ENCODE measurements at places on chromosomes 4 and X.

DNA sequence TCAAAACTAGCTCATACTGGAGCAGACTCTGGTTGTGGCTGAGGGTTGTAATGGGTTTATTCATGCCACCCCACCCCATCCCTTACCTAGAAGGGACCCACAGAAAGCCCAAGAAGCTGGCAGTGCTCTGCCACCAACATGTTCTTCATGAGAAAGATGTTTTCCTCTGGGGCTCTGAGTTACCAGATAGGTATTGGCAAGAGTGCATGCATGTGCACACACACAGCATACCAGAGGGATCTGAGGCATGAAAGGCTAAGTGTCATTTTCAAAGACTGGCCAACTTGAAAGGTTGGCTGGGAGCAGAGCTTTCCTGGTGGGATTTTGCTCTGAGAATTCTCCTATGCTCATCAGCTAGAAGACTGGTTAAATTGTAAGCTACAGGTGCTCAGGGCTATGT, 65.2 kb downstream of the PHOX2B start:
- DNase-seq, result no peak

DNA sequence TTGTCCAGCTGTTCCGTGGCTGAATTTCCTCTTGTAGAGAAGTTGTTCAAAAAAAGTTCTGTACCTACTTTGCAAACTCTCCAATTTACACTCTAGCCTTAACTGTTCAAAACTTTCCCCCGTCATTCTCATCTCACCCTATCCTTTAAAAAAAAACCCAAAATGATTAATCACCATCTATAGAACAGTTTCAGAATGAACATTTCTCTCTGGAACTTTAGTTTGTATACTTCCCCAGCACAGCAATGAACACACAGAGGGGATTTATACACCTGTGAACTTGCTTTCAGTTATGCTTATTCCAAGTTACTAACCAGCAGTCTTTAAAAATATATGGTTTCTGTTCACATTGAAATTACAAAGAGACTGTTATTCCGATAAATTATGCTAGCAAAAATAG, 1.2 kb downstream of the GEMIN8 start:
- no peak for DNase-seq

DNA sequence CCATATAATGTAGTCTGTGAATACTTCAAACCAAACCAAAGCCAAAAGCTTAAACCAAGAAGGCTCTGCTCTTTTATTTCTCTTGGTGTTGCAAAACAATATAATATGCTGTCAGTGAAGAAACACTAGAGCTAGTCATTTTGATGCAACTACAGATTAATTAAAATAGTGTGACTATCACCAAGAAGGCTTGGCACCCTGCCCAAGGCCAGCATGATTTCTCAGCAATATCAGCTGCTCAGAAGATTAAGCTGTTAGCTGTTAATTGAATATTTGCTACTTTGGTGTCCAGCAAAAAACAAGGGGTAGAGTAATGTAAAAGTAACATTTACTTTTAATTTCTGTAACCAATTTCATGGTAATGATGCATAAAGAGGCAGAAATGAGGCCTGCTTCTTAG, 104.9 kb upstream of the PRPS2 start:
- no peak for DNase-seq

DNA sequence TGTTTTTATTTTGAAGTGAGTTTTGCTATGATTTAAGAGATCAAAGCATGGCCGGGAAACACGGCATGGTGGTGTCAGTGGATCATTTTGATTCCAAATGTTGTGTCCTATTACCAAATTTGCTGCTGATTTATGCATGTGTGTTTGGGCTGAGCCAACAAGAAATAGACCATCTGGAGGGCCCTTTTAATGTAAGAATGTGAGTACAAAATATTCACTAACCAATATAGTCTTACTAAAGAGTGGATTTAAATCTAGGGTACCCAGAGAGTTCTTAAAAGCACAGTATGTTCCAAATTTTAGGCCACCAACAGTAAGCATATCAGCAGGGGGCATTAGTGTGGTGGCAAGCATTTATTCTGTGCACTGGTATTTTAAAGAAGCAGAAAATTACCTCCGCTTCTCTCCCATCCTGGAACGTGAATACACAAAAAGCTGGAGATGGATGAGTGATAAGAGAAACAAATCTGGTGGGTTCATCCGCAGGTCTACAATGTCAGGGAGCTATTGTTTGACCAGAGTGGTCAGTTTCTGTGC, 444.4 kb upstream of the IGFBP7 start:
- DNase-seq, result no peak

- DNase-seq, result no peak
These were observed 103.4 kb downstream of the QRFPR start for GRCh38 chr4:121277194-121278105.

- no peak for DNase-seq
These were observed 11.8 kb downstream of the UGT2B15 start for GRCh38 chr4:68658672-68659071.

- DNase-seq, result peak; percentile 72
These were observed 29.5 kb downstream of the MSL3 start for GRCh38 chrX:11787564-11787963.

DNA sequence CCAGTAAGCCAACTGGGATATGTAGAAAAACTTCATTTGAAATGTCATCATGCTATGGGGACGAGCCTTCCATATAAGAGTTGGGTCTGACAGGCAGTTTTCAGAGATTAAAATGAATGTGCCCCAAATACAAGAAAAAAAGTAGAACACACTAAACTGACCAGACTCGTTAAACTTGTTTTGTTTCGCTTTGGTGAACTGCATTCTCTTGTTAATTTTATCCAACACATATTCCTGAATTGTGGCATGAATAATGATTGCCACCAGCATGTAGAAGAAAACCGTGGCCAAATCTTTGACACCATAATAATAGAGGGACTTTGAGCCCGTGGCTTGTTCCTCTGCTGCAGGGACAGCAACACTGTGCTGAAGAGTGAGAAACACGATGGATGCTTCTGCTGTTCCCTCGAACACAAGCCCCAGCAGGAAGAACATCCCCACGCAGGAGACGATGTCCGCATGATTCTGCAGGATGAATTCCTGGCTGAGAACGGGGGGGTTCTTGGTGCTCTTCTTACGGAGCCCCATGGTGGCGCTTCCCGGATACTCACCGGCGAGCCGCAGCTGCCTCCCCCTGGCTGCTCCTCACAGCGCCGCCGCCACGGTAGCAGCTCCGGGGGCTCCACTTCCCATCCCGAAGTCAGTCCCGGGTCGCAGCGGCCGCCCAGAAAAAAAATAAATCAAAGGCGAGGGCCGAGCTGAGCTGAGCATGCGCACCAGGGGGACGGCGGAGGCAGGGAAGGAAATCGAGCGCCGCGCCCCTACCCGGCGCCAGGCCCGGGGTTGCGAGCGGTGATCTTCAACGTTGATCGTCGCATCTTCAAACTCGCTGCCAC, at the start of gene TRAM1L1:
TSS of gene TRAM1L1 (minus strand) at position 711 of the 836 bp plus-strand sequence. CDS start at position 528, 183 bp downstream.
- no peak for DNase-seq

- no peak for DNase-seq
These were observed 30.7 kb downstream of the SYAP1 start for GRCh38 chrX:16750136-16750535.

GRCh38 chr4:610411-611261, 14.7 kb upstream of the PDE6B start:
- DNase-seq, result no peak

GRCh38 chr4:53489279-53489889, 101.9 kb downstream of the LNX1 start:
- no peak for DNase-seq

- DNase-seq, result no peak
These were observed 304.2 kb downstream of the TENM3 start for GRCh38 chr4:182547435-182547834.

GRCh38 chrX:119382606-119383005, 16.5 kb upstream of the SLC25A43 start:
- no peak for DNase-seq

- no peak for DNase-seq
These were observed 21.8 kb downstream of the C4orf33 start for GRCh38 chr4:129117705-129118104.

DNA sequence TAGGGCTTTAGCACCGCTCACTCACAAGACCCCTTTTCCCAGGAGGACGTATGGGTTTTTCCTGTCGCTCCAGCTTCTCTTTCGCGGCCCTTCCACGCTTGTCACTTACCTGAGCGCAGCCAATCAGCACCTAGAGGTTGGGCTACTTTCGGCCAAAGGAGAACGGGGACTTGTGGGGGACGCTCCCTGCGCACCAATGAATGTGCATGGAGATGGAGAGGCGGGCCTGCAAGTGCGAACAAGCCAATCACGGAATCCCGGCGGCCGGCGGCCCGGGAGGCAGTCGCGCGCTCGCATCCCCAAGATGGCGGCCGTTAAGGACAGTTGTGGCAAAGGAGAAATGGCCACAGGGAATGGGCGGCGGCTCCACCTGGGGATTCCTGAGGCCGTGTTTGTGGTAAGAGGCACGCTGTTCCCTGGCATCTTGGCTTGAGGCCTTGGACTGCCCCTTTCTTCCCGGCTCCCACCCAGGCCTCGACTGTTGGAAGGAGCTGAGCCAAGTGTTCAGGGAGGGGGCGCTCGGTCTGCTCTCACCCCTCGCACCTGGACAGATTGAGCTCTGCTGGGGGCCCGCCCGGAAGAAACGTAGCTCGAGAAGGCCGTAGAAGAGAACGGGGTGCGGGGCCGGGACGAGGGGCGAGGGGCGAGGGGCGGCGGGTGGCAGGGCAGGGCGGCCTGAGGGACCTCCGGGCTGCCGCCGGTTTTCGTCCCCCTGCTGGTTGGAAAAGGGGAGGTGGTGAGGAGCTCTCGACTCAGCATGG, at the start of gene VBP1:
TSS of gene VBP1 (plus strand) at position 282 of the 761 bp plus-strand sequence. CDS start at position 305, 23 bp downstream.
- DNase-seq, result peak; percentile 90

DNA sequence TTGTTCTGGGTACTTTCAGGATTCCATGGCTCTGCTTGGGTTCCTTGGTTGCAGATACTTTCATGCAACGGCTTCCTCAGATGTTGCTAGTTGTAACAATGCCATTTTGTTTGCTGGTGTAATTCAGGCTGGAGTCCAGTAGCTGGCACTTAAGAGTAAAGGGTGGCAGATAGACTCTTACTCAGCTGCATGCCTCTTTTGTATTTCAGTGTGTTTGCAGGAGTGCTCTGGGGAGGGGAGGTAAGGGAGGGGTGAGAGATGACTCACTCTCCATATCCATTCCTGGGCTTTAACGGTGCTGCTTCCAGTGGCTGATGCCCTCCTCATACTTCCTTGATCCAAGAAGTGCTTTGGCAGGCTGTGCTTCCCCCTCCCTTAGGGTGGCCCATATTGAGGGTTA, 155.2 kb downstream of the ZNF330 start:
- DNase-seq, result no peak

DNA sequence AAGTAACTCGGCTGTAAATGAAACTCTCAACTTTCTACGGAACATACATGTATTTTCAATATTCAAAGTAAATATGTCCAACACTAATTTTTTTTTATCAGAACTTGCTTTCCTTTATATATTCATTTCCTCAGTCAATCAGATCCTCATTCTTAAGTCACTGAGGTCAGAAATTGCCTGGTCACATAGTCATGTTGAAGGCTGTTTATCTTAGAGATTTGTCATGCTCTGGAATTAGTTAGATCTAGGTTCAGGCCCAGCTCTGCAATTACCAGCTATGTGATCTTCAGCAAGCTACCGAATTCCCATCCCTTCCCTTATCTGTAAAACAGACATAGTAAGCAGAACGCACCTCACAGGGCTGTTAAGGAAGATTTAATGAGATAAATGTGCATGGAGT, 228.8 kb downstream of the SPCS3 start:
- DNase-seq, result no peak

GRCh38 chrX:150680974-150681373, 12.2 kb upstream of the MTMR1 start:
- no peak for DNase-seq

DNA sequence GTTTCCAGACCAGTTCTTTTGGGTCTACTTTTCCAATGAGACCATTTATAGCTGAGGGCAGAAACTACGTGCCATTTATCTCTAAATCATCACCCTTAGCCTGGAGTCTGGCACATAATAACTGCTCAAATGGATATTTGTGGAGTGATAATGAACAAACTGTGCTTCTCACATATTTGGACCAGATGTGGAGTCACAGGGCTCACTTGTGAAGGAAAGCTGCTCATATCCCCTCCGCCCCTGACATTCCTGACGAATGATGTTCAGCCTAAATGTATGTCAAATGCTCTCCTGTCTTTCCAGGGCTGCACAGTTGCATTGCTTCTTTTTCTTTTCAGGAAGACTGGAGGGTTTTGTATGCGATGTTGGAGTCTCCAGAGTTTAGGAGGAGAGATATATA, 110.1 kb downstream of the GBA3 start:
- DNase-seq, result no peak

DNA sequence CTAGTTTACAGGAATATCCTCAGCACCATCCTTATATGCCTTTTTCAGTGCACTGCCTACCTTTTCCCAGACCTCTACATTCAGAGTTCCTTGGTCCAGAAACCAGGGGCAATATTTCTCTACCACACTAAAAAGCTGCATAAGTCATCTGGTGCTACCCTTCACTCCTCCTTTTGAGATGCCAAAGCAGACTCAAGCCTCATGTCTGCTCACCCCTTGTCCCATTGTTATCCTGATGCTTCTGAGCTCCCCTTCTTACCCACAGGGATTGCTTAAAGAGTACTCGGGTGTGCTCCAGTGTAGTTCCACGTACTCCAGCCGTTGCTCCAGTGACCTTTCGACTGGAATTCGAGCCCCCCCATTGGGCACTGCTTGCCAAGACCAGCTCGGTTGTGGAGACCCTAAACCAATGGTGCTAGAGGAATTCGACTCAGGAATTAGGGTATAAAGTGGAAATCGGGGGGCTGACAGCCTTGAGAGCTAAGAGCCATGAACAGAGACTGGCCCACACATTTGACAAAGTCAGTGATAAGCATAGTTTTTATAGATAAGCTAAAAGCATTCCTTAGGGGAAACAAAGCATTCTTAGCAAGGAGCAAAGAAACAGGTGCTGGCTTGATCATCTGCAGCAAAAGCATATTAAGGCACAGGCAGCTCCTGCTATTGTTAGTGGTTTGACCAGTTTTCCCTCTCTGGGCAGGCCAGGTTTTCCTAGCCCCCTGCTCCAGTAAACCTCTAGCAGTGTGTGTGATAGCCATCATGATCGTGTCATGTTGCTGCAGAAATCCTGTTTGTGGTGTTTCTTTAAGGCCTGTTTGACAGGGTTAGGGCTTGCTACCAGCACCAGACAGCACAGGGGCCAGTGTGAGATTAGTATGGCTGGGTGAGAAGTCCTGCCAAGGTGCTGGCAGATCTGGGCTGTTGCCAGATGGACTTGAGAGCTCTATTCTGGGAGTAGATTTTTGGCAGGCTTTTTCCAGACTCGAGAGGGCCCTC, 57.5 kb upstream of the WDR1 start:
- DNase-seq, result no peak

DNA sequence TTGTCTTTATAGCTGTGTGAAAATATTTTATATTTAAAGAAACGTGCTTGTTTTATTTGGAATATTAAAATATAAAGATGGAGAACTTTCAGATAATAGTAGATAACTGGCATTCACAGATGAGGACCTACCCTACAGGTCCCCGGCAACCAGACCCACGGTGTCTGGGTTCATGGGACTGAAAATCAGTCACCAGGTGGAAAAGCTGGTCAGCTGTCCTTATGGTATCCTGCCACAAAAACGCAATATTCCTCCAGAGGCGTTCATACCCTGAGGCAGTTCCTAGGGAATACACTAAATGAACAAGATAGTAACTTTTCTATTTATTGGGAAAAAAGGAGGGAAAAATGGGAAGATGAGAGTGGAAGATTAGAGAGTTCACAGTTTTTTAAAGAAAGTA, 1.2 kb downstream of the TLR6 start:
- DNase-seq, result no peak

Measured in CD4-positive, alpha-beta T cell treated with Interleukin-2 at 100 ng/mL for 4 hours (primary cell).